ENCODE measurements at places on chromosomes 3 and 15.

- no peak for DNase-seq
These were observed 1.7 kb downstream of the EAF1 start for GRCh38 chr3:15429080-15429479.

GRCh38 chr15:63800739-63801138 is 33.0 kb downstream of the HERC1 start:
- DNase-seq = no peak

DNA sequence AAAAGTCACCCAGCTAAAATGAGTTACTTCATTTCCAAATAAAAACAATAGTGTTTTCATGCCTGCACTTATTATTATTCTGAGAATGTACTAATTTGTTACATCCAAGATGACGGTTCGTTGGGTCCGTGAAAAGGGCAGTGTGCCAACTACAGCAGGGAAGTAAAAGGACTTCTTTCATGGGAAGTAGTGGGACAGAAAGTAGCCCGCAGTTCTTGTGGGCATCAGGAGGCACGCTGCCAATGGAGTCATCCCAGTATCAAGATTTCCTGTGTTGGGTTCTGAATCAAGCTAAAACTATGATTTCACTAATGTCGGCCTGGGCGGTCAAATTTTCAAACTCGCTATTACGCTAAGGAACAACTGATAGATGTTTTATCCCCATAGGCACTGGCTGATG is 254.5 kb upstream of the SOX2 start:
- peak; percentile 24 for DNase-seq

- DNase-seq = peak; percentile 18
These were observed 557.9 kb upstream of the ZNF385D start for GRCh38 chr3:22308871-22309270.

DNA sequence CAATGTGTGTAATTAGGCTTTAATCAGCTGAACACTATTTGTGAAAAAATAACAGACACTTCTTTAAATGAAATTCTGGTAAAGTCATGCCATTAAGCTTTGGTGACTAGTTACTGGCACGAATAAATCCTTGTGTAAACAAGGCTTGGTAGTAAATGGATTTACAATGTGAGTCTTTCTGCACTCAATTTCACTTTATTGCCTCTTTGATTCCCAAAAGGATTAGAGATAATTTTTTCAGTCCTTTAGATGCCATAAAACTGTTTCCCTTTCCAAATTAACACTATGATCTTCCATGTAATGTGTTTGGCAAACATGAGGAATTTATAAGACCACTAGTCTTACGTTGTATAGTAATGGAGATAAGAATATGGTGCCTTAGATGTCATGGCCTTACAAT is 339.5 kb upstream of the DNAJC19 start:
- DNase-seq = no peak

- no peak for DNase-seq
These were observed 198.3 kb downstream of the ADAMTS9 start for GRCh38 chr3:64489361-64490044.

DNA sequence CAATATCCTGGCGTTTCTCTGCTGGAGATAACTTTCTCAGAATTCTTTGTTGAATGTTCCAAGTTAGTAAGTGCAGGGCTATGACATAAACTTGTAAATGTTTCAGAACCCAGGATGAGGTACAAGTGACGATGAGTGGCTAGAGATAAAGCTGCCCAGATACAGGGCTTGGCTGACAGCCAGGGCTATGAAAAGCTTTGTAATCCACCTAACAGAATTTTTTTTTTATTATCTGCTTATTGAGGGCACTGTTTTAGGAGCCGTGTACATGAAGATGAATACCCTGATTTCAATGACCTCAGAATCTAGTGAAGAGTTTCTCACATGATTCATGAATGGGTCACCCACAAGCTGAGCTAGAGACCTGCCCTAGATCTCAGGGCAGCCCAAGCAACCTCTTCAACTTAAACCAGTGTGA is 431.4 kb downstream of the DIPK2A start:
- DNase-seq = no peak

DNA sequence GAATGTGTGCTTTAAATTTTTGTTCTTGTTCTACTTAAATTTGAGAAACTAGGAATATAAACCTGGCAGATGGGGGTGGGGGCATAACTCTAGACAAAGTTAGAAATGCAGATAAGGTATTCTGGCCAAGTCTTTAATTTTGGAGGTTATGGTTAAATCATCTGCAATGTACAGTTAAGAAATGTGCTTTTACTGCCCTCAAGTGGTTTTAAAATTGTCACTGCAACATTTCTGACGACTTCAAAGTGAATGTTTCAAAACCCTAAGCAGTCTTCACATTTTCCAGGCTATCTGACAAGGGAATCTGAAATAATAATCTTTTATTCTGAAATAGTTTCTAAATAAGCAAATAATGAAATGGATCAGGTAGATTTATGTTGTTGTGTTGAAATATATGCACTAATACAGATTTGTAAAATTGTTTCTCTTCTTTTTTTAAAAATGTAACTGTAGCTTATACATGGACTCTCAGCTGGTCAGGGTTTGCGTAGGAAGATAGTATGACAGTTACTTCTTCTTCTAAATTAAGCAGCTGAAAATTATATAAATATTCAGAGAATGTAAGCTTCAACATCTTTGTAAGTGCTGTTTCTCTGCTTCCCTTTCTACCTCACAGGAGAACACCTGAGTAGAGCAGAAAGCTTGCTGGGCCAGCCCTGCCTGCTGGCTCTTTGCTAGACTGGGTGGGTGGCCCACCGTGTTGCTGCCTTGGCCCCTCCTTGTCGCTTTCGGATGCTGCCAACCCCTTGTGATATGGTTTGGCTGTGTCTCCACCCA is 45.0 kb downstream of the SUCNR1 start:
- peak; percentile 47 for DNase-seq

DNA sequence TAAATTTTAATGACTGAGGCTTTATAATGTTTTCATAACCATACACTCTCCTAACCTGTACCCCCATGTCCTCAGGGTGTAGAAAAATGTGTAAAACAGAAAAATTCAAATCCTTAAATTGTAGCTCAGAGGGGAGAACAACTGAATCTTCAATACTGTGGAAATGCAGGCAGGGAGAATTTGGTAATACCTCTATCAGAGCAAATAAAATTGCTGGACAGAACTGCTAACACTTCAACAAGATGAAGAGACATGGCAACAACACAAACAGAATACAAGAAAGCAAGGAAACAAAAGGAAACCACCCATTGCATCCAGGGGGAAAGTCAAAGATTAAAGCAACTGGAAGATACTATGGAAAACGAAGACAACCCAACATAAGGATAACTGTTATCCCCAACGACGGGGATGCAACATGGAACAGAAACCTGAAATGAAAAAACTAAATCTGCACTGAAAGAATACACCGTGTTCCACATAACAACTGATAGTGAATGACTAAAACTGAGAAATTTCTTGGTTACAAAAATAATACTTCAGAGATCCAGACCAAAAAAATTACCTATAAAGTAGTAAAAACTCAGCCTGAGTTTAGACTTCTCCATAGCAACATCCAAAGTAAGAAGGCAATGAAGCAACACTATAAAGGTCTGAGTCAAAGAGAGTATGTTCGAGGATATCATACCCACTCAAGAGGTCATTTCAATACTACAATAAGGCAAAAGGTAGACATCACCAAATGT is 48.5 kb downstream of the HACD2 start:
- no peak for DNase-seq

- DNase-seq = peak; percentile 79
These were observed 52.1 kb downstream of the VGLL4 start for GRCh38 chr3:11591391-11592282.

- peak; percentile 55 for DNase-seq
These were observed 359.6 kb upstream of the NECTIN3 start for GRCh38 chr3:110711851-110712516.

GRCh38 chr15:56963710-56964109 is 45.3 kb downstream of the TCF12 start:
- no peak for DNase-seq

Measured in astrocyte of the cerebellum (primary cell).